Activated CD8-positive, alpha-beta memory T cell treated with anti-CD3 and anti-CD28 coated beads, Interleukin-2, amount 50 U/mL, for 48 hours (primary cell): ENCODE measurements at places on chromosomes 4 and X.

GRCh38 chrX:79161655-79162054, 17.2 kb downstream of the GPR174 start:
- no peak for DNase-seq

DNA sequence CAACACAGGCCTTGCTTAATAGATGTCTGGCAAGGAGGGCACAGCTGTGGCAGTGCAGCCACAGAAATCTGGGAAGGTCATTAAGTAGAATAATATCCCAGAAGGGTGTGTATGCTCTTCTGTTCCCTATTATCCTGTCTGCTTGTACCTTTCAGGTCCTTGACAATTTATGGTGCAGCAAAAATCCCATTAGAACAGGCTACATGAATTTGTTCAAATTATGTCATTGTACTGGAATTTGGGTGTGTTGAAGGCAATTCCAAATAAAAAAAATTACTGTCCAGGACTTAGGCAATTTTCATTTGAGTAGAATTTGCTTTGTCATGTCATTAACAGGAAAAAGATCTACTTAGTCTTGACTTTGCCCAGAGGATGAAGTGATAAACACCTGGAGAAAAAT, 192.1 kb downstream of the IDS start:
- no peak for DNase-seq

DNA sequence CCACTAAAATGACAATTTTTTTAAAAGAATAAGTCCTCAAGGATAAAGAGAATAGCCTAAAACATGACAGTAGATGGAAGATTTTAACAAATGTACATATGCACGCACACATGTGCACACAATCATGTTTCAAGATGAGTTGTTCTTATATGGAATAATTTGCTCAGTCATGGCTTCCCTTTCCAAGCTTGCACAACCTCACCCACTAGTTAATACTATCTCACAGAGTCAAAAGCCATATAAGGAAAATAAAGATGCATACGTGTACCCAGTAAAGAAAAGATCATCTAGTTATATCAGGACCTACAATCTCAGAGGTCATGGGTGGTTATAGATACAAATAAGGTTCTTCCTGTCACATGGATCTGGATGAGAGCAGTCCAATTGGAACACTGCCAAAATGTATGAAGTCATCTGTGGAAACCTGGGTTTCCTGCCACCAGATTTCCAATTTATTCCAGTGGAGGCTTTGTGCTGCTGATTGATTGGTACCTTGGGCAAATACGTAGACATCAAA, 56.1 kb downstream of the FAM13A start:
- DNase-seq: no peak

DNA sequence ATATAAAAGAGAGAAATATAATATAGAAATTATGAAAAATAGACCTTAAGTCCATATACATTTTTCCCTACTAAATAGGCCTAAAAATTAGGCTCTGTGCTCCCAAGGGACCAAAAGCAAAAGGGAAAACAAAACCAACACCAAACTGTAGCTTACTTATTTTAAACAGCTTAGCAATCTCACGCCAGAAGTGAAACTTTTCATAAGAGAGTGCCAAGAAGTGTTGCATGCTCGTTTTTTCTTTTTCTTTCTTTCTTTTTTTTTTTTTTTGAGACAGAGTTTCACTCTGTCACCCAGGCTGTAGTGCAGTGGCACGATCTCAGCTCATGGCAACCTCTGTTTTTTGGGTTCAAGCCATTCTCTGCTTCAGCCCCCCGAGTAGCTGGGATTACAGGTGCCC, 250.4 kb downstream of the TMA16 start:
- DNase-seq: no peak

- DNase-seq: peak; percentile 68
Measured at GRCh38 chrX:155056877-155057792, 13.8 kb downstream of the CMC4 start.

DNA sequence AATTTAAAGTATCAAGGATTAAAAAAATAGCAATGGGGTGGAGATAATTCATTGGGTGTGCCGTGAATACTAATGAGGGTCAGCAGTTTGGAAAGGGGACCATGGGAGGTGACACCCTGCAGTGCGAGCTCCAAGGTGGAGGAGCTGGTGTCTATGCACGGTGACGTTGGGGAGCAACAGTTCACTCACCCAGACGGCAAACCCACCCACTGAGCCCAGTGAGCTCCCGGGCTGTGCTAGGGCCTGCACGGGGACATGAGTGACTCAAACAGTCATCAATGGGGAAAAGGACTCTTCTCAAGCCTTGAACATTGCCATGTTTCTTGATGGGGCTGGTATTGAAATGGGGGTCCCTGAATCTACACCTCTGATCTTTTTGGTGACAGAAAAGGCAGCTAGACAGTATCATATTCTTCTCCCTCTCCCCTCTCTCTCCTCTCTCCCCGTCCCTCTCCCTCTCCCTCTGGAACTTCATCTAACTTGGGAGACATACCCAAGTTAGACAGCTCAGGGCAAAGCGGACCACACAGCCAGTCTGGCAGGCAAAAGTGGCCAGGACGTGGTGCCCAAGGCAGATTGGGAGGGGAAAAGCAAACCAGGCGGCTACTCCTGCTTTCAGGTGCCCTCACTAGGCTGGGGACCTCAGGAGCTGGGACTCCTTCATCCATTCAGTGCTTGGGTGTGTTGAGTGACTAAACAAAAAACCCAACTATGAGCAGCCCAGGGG, 26.3 kb upstream of the PPP2R2C start:
- DNase-seq: no peak

- no peak for DNase-seq
Measured at GRCh38 chrX:102711872-102712215, 404 bp upstream of the GPRASP2 start.

DNA sequence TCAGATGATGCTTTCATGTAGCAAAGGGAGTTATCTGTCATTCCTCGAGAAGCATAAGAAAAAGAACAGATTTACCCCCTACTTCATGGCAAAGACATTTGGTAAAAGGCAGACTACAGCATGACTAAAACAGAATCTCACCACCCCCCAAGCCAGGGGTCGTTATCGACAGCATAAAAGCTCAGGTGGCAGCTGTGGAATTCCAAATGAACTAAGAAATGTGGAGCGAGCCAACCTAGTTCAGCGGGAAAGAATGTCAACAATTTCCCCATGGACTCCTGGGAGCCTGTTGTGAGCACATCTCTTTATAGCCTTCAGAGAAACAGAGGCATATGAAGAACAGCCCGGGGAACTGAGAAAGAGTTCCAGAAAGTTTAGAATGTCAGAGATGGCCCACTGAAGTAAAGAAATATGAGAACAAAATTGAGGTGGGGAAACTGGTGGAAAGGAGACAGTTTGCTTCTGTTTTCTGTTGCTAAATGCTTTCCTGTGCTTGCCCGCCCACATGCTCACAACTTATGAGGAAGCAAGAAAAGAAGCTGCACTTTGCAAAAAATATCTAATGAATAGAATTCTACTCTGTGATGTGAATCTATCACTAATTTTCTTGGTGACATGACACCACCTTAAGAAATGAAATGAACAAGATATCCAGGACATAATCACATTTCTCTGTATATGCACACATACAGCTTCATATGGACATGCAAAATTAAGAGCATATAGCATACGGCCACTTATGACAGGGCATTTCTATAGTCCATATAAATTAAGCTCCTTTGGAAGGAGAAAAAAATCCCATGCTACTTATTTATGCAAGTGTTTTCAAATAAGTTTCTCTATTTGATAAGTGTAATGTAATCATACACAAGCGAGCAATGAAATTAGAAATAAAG, 135.3 kb upstream of the MID1 start:
- no peak for DNase-seq

DNA sequence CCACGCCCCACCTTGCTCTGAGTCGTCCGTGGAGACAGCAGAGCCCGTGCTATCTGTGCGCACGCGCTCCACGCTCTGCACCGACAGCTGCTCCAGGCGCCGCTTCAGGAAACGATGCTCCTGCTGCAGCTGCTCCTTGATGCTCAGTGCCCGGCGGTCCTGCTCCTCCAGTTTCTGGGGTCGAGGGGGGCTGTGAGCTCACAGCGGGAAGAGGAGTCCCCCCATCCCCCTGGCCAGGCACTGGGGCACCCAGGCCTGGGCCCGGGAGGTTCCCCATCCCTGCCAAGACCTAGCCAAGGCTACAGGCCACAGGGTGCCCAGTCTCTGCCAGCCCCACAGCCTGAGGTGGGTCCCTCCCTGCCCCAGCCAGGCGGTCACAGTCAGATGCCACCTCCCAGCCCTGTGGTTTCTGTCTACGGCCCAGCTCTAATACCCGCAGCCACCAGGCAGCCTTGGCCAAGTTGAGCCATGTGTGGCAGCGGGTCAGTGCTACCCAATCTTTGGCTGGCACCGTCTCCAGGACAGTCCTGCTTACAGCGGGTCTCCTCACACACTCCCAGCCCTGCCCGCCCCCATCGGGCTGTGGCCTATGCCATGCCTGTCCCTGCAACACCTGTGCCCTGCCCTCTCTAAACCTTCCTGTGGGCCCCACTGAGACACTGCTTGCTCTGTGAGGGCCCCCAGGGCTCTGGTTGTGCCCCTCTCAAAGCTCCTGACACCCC, 9.3 kb upstream of the HAUS3 start:
- DNase-seq: peak; percentile 44

GRCh38 chrX:121546317-121546716, 498.9 kb downstream of the GLUD2 start:
- DNase-seq: no peak

- DNase-seq: peak; percentile 58
Measured at GRCh38 chr4:138090150-138090917, 151.8 kb downstream of the SLC7A11 start.

- no peak for DNase-seq
Measured at GRCh38 chr4:44791831-44792230, 65.5 kb upstream of the GNPDA2 start.

DNA sequence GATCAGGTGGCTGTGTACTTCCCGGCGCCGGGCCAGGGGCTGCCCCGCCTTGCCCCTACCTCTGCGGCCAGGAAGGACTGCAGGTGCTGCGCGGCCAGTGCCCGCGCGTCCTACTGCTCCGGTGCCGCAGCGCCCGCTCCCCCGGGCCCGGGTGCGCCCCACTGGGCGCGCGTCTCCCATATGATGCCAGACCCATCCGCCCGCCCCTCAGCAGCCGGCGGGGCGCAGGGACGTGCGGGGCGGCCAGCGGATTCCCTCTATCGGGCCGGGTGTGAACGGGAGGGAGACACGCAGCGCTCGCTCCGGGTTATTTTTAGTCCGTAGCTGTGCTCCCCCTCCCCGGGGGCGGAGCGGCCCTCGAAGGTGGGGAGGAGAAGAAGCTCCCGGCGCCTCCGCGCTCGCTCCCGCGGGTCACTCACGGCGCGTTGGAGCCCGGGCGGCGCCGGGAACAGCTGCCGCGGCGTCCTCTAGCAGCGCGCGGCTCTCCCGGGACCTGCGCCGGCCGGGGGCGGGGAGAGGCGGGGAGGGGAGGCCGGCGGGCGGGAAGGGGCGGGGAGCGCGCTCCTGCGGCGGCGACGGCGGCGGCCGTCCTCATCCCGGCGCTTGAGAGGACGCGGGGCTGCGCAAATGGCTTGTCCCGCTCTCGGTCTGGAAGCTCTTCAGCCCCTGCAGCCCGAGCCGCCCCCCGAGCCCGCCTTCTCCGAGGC, 103.6 kb downstream of the UCHL1 start:
- no peak for DNase-seq

GRCh38 chr4:137956256-137956655, 285.9 kb downstream of the SLC7A11 start:
- DNase-seq: no peak

GRCh38 chr4:15162465-15163283, 160.4 kb downstream of the CPEB2 start:
- no peak for DNase-seq

- DNase-seq: no peak
Measured at GRCh38 chr4:174669270-174669669, 147.0 kb upstream of the HPGD start.

DNA sequence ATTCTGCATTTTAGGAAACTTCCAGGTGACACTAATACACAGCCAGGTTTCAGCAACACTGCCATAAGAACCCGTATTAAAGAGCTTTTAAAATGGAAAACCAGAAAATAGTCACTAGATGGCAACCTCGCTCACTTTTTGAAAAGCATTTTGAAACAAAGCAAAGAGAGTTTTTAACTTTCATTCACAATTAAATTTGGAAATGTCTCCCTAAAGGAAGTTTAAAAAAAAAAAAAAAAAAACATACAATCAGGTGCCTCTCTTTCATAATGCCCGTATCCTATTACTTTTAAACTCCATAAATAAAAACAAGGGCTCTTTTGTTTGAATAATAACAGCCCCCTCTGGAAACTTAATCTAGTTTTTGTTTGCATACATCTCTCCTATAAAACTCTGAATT, 20.3 kb downstream of the MEPE start:
- no peak for DNase-seq

GRCh38 chrX:21394792-21395191, 20.6 kb downstream of the CNKSR2 start:
- DNase-seq: no peak

DNA sequence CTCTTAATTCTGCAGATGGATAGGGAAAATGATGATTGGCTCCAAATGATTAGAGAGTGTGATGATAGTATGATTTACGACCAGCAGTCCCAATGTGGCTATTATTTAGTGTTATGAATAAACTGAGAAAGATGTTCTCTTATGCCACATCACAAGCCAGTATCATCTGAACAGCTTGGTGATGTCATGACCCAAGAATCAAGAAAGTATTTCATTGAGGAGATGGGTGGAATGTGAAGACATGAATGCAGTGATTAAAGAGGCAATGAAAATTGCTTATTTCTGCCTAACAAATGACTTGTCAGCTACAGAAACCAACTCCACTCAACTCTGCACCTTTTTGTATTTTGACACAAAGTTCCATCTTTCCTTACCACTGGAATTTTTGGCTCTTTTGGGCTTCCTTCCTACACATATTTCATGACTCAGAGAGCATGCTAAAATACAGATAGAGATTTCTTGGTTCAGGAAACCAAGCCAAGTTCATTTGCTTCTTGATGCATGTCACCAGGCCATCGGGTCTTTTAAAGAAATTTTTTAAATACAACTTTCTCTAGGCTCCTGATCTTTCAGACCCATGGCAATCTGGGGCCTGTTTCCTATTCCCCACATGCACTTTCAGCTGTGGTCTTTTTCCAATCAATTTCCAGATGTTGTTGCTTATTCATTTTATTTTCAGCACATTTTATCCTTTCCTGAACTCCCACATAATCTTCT, 174.2 kb downstream of the HHIP start:
- DNase-seq: no peak

DNA sequence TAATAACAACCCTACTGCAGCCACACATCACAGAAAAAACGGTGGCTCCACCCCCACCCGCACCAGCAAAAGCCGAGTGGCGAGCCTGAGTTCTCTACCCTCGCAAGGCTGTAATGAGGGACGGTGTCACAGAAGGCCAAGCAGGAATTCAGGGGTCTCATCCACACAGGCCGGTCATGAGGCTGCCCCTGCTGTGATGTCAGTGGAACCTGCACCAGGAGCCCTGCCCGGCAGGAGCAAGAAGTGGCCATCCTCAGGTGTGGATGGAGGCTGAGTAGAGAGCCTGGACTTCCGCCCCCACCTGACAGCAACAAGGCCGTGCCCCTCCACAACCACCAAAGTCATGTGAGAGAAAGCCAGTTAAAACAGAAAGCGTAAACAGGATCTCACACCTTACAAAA, 20.6 kb downstream of the LYAR start:
- no peak for DNase-seq

- DNase-seq: no peak
Measured at GRCh38 chr4:54800831-54801530, 143.2 kb downstream of the KIT start.
